Small intestine (tissue), 16 donors: ENCODE measurements at places on chromosomes 6 and 20. TPM values are rescaled to one million over a fixed set of nuclear protein-coding genes. Genes with fewer than 3 reads are reported as not detected.

DNA sequence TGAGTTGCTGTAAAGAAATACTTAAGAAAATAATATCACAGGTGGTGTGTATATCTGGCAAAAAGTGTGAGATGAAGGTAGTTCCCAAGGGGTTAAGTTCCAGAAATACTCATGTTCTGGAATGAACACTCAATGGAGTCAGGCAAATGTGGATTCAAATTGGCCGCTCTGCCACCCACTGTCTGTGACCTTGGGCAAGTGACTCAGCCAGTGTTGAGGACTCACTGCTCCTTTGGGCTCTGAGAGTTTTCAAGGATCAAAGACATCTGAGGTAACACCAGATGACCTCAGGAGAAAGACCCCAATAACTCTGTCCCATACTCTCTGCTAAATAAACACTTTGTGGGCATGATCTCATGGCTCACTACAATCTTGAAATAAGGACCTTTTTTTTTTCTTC is 59.2 kb upstream of the EYA2 start:
- H3K27me3 ChIP-seq = no peaks in the 10 kb centered on the region

- H3K27ac ChIP-seq = peak overlapping the region; percentile 38
- H3K4me1 ChIP-seq = peaks cover 50% of the 10 kb centered on the region
- H3K36me3 ChIP-seq = peaks cover 10% of the 10 kb centered on the region
- H3K27me3 ChIP-seq = no peaks in the 10 kb centered on the region
Observed at GRCh38 chr6:36217188-36217587, 20.6 kb downstream of the BRPF3 start.

GRCh38 chr6:64838726-64839125 is 868.3 kb downstream of the EYS start:
- H3K27ac ChIP-seq = no peak overlapping the region
- H3K36me3 ChIP-seq = no peaks in the 10 kb centered on the region
- H3K27me3 ChIP-seq = no peaks in the 10 kb centered on the region
- H3K4me1 ChIP-seq = no peaks in the 10 kb centered on the region
- H3K4me3 ChIP-seq = no peak overlapping the region

- H3K27me3 ChIP-seq = no peaks in the 10 kb centered on the region
- no peaks in the 10 kb centered on the region for H3K36me3 ChIP-seq
- no peaks in the 10 kb centered on the region for H3K4me1 ChIP-seq
- no peak overlapping the region for H3K27ac ChIP-seq
- no peak overlapping the region for H3K4me3 ChIP-seq
- peak; percentile 45 for DNase-seq
Observed at GRCh38 chr6:30990422-30991086, 7.0 kb downstream of the MUC21 start.

DNA sequence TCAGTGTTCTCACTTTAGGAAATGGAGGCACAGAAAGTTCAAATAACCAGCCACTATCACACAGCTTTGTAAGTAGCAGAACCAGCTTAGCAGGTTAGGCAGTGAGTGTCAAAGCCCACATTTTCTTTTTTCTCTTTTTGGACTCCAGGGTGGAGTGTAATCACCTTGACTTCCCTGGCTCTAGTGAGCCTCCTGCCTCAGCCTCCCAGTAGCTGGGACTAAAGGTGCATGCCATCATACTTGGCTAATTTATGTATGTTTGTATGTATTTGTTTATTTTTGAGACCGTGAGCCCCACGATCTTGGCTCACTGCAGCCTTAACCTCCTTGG is 7.8 kb upstream of the NCOA3 start:
- no peak overlapping the region for H3K4me3 ChIP-seq
- H3K27me3 ChIP-seq = no peaks in the 10 kb centered on the region
- peak; percentile 59 for DNase-seq
- H3K36me3 ChIP-seq = no peaks in the 10 kb centered on the region

Gene LINC00237
- polyA plus RNA-seq = not detected

DNA sequence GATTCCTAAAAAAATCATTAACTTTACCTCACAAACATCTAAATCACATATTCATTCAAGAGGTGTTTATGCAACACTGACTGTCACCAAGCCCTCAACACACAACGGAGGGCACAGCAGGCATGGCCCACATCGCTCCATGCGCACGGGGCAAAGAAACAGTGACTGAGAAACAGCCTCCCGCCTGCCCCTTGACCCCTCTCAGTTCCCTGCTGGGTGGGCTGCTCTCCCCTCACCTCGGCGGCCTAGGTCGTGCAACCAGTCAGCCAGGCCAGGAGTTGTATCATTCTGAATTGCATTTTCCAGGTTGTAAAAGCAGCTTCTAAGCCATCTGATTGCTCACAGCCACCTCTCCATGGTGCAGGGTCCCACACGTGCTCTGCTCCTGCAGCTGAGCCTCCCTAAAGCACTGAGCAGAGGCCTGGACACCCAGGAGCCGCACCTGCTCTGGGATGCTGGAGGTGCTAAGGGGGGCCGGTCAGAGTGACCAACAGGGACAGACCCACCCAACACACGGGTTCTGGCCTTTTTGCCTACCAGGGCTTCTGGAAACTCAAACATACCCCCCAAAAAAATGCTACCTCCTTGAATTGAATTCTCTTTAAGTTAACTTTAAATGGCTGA is 37.9 kb downstream of the TAF4 start:
- peaks cover 2% of the 10 kb centered on the region for H3K36me3 ChIP-seq
- no peaks in the 10 kb centered on the region for H3K4me1 ChIP-seq
- DNase-seq = no peak
